Progenitor cell of endocrine pancreas (in vitro differentiated cells): ENCODE measurements at places on chromosomes 12 and 14.

DNA sequence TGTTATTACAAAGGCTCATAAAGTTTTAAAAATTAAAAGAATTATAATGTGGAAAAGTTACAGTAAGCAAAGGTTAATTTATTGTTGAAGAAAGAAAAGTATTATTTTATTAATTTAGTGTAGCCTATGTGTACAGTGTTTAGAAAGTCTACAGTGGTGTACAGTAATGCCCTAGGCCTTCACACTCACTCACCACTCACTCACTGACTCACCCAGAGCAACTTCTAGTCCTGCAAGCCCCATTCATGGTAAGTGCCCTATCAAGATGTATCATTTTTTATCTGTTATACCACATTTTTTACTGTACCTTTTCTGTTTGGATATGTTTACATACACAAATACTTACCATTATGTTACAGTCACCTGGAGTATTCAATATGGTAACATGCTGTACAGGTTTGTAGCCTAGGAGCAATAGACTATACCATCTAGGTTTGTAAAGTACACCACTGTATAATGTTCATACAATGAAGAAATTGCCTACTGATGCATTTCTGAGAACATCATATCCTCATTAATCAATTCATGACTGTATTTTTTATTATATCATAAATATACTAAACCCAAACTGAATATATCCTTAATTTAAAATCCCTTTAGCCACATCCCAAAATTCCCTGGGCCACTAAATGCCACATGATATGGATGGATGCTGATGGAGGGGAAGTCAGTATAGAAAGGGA, 43.6 kb upstream of the NID2 start:
- H3K36me3 ChIP-seq = no peaks in the 10 kb centered on the region
- H3K27me3 ChIP-seq = no peaks in the 10 kb centered on the region
- no peak overlapping the region for H3K4me3 ChIP-seq
- no peak overlapping the region for H3K27ac ChIP-seq
- no peak for DNase-seq
- H3K4me1 ChIP-seq = no peaks in the 10 kb centered on the region

DNA sequence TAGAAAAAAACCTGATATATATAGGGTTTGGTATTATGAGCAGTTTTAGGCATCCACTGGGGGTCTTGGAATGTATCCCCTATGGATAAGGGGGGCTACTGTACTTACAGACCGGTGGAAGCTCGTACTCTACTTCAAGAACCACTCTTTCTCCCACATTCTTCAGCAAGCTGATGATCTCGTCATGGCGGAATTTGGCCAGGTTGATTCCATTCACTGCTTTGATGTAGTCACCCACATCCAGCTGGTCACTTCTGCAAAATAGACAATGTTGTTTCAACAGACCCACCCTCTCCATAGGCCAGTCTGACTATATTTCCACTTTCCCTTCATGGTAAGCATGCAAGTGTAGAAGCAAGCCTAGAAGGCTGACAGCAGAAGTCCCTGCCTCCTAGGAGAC, 139.9 kb downstream of the GRIP1 start:
- H3K4me1 ChIP-seq = peaks cover 9% of the 10 kb centered on the region
- H3K27ac ChIP-seq = no peak overlapping the region
- no peak overlapping the region for H3K4me3 ChIP-seq
- H3K27me3 ChIP-seq = no peaks in the 10 kb centered on the region
- no peak for DNase-seq

DNA sequence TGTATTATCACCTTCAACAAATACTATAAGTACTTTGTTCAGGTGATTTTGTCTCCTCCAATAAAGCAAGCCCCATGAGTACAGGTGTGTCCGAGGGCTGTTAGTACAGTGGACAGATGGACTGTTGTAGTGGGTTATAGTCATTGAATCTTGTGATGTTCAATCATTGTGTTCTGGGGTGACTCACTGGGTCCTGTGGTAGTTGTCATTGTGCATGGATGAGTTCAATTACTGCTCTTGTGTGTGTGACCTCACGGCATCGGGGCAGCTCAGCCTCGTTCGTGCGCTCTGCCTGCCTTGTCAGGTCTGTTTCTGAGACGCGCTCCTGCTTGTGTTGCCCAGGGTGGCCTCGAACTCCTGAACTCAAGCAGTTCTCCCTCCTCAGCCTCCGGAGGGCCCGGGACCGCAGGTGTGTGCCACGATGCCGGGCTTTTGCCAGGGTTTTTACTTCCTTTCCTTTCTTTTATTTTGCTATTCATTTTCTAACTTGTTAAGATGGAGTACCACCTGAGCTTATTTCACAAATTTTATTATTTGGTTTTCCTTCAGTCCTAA, 72.2 kb downstream of the DDX51 start:
- no peaks in the 10 kb centered on the region for H3K4me1 ChIP-seq
- no peak overlapping the region for H3K4me3 ChIP-seq
- H3K27ac ChIP-seq = no peak overlapping the region
- DNase-seq = no peak

DNA sequence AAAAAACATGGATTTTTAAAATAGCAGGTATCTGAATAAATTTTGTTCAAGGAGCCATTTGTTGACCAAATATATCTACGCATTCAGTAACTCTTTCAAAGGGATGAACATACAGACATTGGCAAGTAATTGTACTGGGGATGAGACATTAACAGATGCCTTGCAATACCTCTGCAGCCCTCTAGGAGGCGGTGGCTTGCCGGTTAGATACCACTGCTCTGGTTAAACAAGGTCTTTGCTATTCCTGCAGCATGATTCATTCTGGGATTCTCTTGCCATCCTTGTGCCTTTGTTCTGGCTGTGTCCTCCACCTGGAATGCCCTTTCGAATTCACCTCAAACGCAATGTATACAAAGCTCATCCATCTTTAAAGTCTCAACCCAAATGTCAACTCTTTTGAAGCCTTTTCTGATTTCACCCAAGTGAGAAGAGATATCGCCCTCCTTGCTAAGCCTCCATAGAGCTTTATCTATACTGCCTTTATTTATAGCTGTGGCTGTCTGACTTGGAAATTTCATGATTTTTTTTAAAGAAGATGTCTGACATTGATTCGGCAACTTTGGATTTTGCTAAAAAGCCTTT, 131.0 kb upstream of the SRRM4 start:
- DNase-seq = no peak
- H3K27me3 ChIP-seq = peaks cover 31% of the 10 kb centered on the region
- H3K36me3 ChIP-seq = no peaks in the 10 kb centered on the region
- no peak overlapping the region for H3K27ac ChIP-seq
- H3K4me1 ChIP-seq = peaks cover 8% of the 10 kb centered on the region

DNA sequence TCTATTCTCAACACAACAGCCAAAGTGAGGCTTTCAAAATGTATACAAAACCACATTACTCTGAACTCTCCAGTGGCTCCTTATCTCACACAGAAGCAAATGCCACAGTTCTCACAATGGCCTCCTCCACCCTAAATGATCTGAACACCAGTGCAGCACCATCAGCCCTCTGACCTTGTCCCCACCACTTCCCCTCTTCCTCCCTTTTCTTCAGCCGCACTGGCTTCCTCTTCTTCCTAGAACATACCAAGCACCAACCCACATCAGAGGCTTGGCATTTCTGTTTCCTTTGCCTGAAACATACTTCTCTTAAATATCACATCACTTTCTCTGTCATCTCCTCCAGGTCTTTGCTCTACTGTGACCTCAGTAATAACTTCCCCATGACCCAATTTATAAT, 66.3 kb downstream of the GPR135 start:
- no peaks in the 10 kb centered on the region for H3K36me3 ChIP-seq
- DNase-seq = no peak
- H3K27me3 ChIP-seq = no peaks in the 10 kb centered on the region
- H3K4me1 ChIP-seq = peaks cover 2% of the 10 kb centered on the region
- no peak overlapping the region for H3K27ac ChIP-seq

DNA sequence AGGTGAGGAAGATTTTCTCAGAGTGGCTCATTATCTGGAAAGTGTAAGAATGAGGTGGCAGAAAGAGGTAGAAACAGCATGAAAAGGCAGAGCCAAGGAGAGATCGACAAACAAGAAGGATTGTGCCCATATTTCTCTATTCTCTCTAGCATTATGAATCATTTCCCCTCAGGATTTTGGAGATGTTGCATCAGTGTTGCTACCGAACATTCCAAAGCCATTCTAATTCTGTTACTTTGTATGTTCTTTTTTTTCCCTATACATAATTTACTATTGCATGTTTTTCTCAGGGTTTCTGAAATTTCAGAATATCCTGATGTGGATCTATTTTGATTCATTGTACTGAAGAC, 61.4 kb downstream of the KICS2 start:
- H3K4me1 ChIP-seq = no peaks in the 10 kb centered on the region
- no peaks in the 10 kb centered on the region for H3K36me3 ChIP-seq
- no peak for DNase-seq
- H3K27me3 ChIP-seq = no peaks in the 10 kb centered on the region
- no peak overlapping the region for H3K27ac ChIP-seq

- H3K27ac ChIP-seq = peak overlapping the region; percentile 53
- H3K27me3 ChIP-seq = no peaks in the 10 kb centered on the region
- no peak for DNase-seq
- H3K36me3 ChIP-seq = no peaks in the 10 kb centered on the region
- peaks cover 7% of the 10 kb centered on the region for H3K4me1 ChIP-seq
- no peak overlapping the region for H3K4me3 ChIP-seq
These were observed 230.5 kb upstream of the EGLN3 start for GRCh38 chr14:34181338-34181737.

- H3K27ac ChIP-seq = peak overlapping the region; percentile 99
- no peaks in the 10 kb centered on the region for H3K27me3 ChIP-seq
- peak overlapping the region; percentile 56 for H3K4me3 ChIP-seq
- peaks cover 21% of the 10 kb centered on the region for H3K4me1 ChIP-seq
- peaks cover 41% of the 10 kb centered on the region for H3K36me3 ChIP-seq
- DNase-seq = peak; percentile 44
These were observed 14.1 kb downstream of the SIVA1 start for GRCh38 chr14:104766863-104767633.
